ENCODE measurements at places on chromosomes 1 and 21. TPM values are rescaled to one million over a fixed set of nuclear protein-coding genes. Genes with fewer than 3 reads are reported as not detected.

GRCh38 chr1:114388432-114389003 lies 122.5 kb downstream of the TRIM33 start:
- no peak for DNase-seq

GRCh38 chr21:27776925-27777553 lies 810.2 kb upstream of the ADAMTS5 start:
- no peak for DNase-seq

- no peak for DNase-seq
Observed at GRCh38 chr1:175384546-175384945, 192.0 kb upstream of the KIAA0040 start.

ADORA1 gene
- polyA plus RNA-seq, result 8.7 TPM

FAM167B gene
- 9.5 TPM for polyA plus RNA-seq

- no peak for DNase-seq
Observed at GRCh38 chr1:179156026-179156425, 73.5 kb downstream of the ABL2 start.

SPRR2A gene
- not detected for polyA plus RNA-seq

- DNase-seq, result no peak
Observed at GRCh38 chr1:232416026-232416568, 213.8 kb downstream of the SIPA1L2 start.

LCE2A gene
- polyA plus RNA-seq, result not detected

DNA sequence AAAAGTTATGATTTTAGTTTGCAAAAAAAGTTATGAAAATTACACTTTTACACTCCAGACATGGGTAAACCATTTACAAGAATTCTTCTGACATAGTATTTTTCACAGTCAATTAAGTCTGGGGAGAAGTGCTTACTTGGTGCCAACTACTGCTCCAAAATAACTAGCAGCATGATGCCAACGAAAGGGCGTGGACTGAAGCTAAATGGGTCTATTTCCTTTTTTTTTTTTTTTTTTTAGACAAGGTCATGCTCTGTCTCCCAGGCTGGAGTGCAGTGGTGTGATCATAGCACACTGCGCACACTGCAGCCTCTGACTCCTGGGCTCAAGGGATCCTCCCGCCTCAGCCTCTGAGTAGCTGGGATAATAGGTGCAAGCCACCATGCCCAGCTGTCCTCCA lies 43.2 kb downstream of the FMO4 start:
- no peak for DNase-seq

PPIAL4G gene
- polyA plus RNA-seq, result not detected

GRCh38 chr1:212622906-212623305 lies 14.3 kb downstream of the ATF3 start:
- DNase-seq, result no peak

LEFTY2 gene
- 1.2 TPM for polyA plus RNA-seq

DNA sequence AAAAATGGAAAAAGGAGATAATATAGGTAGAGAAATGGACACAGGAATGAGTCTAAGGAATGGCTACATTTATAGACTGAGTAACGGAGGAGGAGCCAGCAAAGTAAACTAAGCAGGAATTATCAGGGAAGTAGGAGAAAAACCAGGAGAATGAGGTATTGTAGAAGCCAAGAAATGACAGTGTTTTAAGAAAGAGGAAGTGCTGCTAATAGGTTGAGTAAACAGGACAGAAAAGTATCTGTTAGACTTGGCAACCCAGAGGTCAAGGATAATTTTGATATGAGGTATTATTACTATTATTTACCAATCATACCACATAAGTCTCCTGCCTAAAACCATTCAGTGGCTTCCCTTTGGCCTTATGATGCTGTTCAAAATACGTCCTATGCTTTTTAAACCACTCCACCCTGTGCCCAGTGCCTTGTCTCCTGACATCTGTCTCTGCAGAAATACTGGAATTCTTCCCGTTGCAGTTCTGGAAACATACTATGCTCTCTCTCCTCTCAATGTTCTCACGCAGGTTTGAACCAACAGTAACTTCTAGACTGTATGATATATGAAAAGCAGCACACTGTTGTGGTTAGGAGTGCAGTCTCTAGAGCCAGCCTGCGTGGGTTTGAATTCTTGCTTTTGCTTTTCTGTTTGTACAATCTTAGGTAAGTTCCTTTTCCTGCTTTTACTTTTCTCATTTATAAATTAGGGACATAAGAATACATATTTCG lies 24.6 kb upstream of the NEK7 start:
- no peak for DNase-seq

HSD3B1 gene
- polyA plus RNA-seq, result 0.36 TPM

DNA sequence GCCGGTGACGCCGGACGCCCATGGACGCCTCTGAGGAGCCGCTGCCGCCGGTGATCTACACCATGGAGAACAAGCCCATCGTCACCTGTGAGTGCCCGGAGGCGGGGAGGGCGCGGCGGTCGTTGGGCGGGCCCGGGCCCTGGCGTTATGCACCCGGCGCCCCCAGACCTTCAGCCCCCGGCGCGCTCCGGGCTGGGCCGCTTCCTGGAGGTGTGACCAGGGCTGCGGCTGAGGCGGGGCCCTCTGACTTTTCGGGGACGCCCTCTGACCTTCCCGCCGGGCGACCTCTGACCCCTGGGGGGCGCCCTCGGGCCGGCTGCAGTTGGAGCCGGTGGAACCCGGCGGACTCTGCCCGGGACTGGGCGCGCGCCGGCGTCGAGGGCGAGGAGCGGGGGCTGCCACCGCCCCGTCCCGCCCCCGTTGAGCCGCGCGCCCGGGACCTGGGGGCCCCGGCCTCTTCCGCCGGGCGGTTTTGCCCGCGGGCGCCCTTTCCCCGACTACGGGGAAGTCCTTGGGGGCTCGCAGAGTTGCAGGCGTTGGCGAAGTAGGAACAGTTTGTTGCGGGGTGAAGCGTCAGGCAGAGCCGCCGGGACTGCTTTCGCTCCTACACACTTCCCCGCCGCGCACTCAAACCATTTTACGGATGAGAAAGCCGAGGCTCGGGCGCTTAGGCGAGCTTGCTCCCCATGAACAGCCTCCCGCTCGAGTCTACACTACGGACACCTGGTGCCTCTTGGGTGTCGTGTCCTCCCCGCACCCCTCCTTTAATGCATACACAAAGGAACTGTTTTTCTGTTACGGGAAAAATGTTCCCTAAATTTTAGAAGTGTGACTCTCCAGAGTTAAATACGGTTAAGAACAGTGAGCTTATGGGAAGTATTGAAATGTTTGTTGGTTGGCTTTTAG lies 618 bp downstream of the TRAPPC10 start:
- DNase-seq, result no peak

UMODL1 gene
- not detected for polyA plus RNA-seq

SYNJ1 gene
- polyA plus RNA-seq, result 15.0 TPM

NHLH1 gene
- 0.10 TPM for polyA plus RNA-seq

RPE65 gene
- 0.06 TPM for polyA plus RNA-seq

GRCh38 chr1:57307392-57308170 lies 116.3 kb downstream of the DAB1 start:
- no peak for DNase-seq

GRCh38 chr1:208763971-208764370 lies 519.8 kb upstream of the PLXNA2 start:
- no peak for DNase-seq

DNA sequence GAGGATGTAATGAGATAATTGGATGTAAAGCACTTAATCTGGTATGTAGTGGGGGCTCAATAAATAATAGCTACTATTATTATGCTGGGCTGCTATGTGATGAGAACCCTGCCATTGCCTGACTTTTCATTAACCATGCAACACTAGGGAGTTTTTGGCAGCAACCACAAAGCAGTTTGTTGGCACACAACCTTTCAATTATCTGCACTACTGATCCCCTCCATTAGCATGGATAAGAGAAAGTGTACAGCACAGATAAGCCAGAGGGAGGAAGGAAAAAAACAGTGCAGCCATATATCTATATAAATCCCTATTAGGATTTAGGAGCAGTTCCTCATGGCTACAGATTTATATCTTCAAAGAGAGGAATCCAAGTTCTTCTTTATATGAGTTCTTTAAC lies 498.5 kb downstream of the NUF2 start:
- no peak for DNase-seq

- DNase-seq, result no peak
Observed at GRCh38 chr1:232398823-232399222, 231.1 kb downstream of the SIPA1L2 start.

- DNase-seq, result no peak
Observed at GRCh38 chr1:39130325-39130724, 74.2 kb upstream of the MACF1 start.

DNA sequence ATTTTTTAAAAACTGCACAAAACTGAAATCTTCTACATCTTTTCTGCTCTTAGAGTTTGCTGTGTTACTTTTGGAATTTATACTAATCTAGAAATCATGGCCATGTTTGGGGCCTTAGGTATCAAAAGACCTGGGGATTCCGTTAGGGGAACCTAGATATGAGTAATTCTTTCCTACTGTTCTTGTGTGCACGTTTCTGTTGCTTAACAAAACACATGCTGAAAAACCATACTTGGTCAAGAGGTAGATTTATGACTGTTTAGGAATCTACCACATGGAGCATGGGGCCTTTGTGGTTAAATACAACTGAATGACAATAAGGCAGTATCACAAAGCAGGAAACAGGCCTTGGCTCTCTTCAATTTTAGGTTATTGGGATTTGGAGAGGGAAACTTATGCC lies 291.9 kb upstream of the USP25 start:
- no peak for DNase-seq

GRCh38 chr1:192516776-192517297 lies 58.7 kb upstream of the RGS1 start:
- DNase-seq, result no peak

CRP gene
- polyA plus RNA-seq, result not detected

C8A gene
- not detected for polyA plus RNA-seq

RSPH1 gene
- 11.4 TPM for polyA plus RNA-seq

DNA sequence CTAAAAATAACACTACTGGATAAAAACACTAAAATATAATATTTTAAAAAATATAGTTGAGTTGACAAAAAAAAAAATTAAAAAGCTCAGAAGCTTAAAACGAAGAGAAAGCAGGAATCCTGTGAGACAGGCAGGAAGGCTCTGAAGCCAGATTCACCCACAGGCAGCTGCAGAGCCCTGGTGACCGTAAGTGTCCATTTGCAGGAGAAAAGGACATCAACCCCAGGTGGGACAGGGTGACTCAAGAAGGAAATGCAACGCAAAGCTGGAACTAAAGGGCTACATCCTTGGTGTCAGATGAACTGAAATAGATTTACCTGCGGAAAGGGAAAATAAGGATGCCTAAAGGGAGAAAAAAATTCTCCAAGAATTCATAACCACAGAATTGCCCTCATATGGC lies 46.8 kb downstream of the USP24 start:
- DNase-seq, result no peak

Measured in left renal cortex interstitium (tissue), 4 donors.